ENCODE measurements at places on chromosomes 11 and 22.

DNA sequence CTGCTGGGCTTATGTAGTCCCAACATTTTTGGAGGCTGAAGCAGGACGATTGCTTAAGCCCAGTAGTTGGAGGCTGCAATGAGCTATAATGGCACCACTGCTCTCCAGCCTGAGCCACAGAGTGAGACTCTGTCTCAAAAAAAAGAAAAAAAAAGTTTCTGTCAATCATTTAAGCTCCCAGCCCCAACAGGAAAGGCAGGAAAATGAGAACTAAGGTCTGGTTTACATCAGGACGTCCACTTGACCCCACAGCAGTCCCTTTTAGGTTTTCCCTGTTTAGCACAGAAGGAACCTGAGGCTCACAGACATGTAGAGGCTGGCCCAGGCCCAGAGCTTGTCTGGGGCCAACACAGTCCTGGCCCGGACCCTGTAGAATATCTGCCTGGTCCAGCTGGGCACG, 9.2 kb upstream of the TTLL1 start:
- no peak for DNase-seq

DNA sequence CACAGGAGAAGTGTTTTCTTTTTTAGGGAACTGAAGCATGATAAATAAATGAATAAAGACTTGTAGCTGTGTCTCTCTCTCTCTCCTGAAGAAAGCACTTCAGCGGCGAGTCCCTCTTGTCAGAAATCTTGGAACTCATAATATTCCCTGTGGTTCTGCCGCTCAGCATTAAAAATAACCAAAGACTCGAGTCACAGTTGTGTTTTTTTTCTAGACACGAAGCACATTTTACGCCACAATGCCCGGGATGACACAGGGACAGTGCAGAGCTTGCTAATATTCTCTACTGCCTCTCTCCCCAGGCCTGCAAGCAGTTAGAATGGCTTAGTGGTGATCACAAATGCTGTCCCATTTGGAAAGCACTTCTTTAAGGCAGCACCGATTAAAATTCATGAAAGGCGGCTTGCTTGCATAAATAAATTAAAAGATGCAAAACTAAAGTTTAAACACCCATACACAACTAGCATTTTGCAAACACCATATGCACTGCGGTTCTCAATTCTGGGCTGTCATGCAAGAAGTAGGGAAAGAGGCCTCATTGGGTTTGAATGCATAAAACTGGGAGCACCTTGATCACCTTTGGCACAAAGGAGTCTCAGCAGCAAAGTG, 597.4 kb downstream of the SOX6 start:
- DNase-seq: no peak

DNA sequence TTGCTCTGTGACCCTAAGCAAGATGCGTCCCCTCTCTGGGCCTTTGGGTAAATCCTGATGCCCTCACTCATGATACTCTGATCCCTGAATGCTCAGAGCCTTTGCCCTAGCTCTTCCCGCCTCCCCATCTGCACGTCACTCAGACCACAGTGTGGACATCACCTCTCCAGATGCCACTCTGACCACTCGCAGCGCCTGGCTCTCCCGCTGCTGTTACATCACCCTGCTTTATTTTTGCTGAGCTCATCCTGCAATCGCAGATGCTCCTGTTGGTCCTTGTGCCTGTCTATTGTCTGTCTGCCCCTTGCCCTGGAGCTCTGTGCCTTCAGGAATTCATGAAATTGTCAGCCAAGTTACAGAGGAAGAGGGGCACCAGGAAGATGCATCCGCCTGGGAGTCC, 5.5 kb downstream of the OSM start:
- DNase-seq: no peak

GRCh38 chr22:36874309-36874696, 13.5 kb downstream of the NCF4 start:
- no peak for DNase-seq

GRCh38 chr11:74220376-74220775, 49.3 kb downstream of the PPME1 start:
- no peak for DNase-seq

GRCh38 chr11:133525976-133526375, 6.3 kb downstream of the OPCML start:
- DNase-seq: no peak

- DNase-seq: no peak
Observed at GRCh38 chr11:132332521-132332920, 962.1 kb downstream of the NTM start.

- no peak for DNase-seq
Observed at GRCh38 chr11:8247312-8247711, 16.4 kb downstream of the LMO1 start.

GRCh38 chr11:19163617-19164016, 38.2 kb downstream of the CSRP3 start:
- no peak for DNase-seq

DNA sequence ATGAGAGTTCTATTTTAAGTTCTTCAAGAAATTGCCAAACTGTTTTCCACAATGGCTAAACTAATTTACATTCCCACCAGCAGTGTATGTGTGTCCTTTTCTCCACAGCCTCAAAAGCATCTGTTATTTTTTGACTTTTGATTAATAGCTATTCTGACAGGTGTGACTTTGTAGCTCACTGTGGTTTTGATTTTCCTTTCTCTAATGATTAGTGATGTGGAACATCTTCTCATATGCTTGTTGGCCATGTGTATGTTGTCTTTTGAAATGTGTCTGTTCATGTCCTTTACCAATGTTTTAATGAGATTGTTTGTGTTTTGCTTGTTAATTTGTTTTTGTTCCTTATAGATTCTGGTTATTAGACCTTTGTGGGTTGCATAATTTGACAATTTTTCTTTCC, 18.0 kb upstream of the RAB38 start:
- DNase-seq: no peak

- no peak for DNase-seq
Observed at GRCh38 chr11:63999349-64000025, 13.2 kb downstream of the OTUB1 start.

DNA sequence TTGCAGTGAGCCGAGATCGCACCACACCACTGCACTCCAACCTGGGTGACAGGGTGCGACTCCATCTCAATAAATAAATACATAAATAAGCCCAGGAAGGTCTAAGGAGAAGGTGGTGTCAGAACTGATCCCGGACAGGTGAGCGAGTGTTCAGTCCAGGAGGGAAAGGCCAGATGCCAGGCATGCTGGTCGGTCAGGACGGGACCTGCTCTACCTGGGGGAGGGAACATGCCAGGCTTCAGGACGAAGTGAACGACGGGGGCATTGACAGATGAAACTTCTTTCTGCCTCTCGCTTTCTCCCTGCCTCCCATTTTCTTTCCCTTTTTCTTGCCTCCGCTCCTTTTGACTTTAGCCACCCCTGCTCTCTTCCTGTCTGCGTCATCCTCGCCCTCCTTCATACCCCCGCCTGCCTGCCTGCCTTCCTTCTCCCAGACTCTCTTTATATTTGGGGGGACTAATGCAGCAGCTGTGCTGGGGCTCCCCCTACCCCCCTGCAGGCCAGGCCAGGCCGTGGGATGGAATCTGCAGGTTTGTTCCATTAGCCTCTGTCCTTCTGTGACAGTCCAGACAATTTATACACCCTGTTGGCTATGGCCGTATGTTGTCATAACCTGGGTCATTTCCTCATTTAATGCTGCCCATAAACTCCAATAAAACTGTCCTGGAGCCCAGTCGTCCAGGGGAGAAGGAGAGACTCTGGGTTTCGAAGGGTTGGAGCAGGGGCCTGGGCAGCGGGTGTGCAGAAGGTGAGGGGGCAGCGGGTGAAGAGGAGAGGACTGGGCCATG, 209.2 kb upstream of the TBCEL start:
- DNase-seq: no peak

GRCh38 chr22:36397131-36398093, 9.6 kb upstream of the MYH9 start:
- no peak for DNase-seq

- no peak for DNase-seq
Observed at GRCh38 chr11:121555121-121555520, 102.4 kb upstream of the SORL1-AS1 start.

- no peak for DNase-seq
Observed at GRCh38 chr11:8079111-8079675, 1.8 kb upstream of the TUB start.

GRCh38 chr11:27933992-27934829, 173.7 kb downstream of the KIF18A start:
- no peak for DNase-seq

GRCh38 chr11:7688238-7688826, 15.0 kb upstream of the CYB5R2 start:
- no peak for DNase-seq

DNA sequence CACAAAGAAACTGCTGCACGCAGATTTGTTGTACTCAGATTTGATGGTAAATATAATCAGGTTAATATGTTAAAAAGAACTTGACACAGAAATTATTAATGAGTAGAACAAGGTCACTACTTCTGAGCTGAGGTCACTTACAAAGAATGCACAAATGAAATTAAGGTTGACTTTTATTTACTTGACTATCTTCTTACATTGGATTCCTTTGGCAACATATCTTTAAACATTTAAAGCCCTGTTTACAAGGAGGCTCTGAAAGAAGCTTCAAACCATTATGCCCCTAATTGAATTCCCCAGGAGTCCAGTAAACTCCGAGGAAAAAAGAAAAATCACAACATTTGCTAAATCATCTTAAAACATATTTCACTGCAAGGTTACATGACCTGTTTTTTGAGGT, 245.5 kb downstream of the SOX6 start:
- no peak for DNase-seq

DNA sequence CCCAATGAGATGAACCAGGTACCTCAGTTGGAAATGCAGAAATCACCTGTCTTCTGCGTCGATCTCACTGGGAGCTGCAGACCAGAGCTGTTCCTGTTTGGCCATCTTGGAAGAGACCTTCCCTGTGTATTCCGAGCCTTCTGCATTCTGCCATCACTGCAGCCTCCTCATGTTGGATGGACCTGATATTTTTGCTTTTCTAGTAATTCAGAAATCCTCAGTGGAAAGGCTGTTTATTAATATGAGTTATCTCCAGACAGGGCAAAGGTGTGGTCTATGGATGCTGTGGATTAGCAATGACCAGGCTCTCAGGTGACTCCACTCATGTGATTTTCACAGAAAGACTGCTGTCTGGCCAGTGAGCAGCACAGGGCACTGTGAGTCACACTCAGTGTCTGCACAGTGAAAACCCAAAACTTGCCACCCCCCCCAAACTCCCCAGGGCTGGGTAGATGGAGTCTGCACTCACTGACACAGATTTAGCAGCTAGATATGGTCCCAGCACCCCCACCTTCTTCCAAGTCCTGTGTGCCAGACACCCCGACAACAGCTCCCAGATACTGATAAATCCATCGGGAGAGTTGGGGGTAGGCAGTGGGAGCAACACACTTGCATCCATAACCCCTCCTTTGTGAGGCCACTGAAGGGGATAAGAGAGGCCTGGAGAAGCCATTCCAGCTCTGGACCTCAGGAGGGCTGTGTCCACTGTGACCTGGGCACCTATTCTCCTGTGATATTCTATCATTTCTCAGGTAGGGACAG, 75.2 kb upstream of the TOP3B start:
- DNase-seq: no peak

GRCh38 chr22:38872831-38873248, 824 bp upstream of the CBX6 start:
- DNase-seq: no peak

GRCh38 chr11:92152245-92152644, 72.4 kb upstream of the FAT3 start:
- DNase-seq: no peak

DNA sequence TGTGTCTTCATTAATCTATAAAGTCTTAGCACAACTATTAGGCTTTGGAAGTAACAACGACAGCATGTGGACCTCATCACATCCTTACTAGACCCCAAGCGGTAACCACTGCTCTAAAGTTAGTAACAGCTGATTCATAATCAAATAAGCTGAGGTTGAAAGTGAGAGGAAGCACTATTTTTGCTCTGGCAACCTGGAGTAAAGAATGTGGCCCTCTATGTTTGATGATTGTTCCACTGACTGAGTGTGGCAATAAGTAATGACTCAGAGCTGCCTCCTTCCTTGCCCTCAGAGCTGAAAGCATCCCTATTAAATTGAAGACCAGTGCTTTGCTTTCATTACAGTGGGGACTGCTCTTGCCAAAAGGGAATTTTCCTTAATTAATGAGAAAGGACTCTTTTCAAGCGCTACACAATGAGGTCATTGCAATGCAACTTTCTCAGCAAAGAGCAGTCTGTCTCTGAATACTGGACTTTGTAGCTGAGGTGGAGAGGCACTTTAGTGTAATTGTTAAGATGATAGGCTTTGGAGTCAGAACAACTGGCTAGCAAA, 906.1 kb upstream of the RAG2 start:
- DNase-seq: no peak

DNA sequence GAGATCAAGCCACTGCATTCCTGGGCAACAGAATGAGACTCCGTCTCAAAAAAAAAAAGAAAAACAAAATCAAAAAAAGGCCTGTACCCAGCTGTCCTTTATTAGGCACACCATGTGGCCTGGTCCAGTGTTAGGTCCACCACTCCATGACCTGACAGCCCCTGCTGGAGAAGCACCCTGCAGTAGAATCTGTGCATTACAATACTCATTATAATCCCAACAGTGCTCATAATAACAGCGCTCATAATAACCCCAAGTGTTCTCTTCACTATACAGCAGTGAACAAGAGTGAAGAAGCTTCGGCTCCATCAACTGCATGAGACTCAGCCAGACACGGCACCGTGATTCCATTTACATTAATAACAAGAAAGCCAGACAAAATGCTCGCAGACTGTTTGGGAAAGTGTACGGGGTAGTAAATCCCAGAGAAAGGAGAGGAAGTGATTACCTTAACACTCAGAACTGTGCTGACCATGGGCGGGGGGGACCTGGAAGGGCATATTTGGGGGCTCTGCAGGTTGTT, 8.9 kb upstream of the EHD1 start:
- DNase-seq: no peak

DNA sequence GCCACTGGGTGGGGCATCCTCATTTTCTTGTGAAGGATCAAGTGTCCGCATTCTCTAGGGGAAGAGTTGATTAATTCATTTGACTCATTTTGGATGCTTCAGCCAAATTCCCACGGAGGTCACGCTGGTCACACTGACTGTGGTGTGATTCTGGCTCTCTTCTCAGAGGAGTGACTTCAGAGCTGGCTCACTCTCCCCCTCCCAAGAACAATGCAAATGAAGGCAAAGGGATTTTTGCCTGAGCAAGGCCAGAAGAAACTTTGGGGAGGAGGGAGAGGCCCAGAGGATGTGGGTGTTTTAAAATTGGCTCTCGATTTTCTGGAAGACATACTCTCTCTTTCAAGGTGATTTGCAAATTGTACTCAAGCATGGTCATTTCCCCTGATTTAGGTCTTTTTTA, 51.1 kb upstream of the LMO2 start:
- no peak for DNase-seq

GRCh38 chr11:35322318-35322979, 96.9 kb downstream of the SLC1A2 start:
- no peak for DNase-seq

- DNase-seq: no peak
Observed at GRCh38 chr11:114163830-114164401, 104.4 kb downstream of the ZBTB16 start.

GRCh38 chr11:73140213-73141030, 1.7 kb downstream of the FCHSD2 start:
- DNase-seq: no peak

- DNase-seq: no peak
Observed at GRCh38 chr22:44173154-44173553, 7.6 kb upstream of the PARVG start.

Data from SIG-M5 (cell line).